ENCODE measurements at places on chromosomes 7 and 10.

DNA sequence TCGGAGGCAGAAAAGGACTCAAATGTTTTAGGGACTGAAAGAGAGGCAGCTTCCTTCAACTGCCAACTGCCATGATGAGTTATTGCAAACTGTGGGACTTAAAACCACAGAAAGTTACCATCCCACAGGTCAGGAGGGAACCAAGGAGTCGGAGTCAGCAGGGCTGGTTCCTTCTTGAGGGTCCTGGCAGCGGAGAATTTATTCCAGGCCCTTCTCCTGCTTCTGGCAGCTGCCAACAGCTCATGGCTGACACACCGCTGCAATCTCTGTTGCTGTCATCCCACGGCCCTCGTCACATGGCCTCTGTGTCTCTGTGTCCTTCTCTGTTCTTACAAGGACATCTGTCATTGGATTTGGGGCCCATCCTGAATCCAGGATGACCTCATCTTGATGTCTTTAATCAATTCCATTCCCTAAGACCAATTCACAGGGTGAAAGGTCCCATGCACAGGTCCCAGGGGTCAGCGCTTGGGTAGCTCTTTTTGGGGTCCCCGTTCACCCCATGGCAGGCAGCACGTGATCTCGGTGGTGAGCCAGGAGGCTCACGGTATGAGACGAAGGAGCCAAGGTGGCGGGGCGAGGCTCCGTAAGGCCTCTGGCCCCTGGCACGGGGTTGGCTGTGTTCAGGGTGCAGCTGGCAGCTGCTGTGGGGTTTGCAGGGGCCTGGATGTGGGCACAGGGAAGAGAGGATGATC, 27.4 kb upstream of the PSMG3 start:
- no peak for DNase-seq

- DNase-seq = no peak
These were observed 1.3 kb upstream of the GET4 start for GRCh38 chr7:875051-875450.

DNA sequence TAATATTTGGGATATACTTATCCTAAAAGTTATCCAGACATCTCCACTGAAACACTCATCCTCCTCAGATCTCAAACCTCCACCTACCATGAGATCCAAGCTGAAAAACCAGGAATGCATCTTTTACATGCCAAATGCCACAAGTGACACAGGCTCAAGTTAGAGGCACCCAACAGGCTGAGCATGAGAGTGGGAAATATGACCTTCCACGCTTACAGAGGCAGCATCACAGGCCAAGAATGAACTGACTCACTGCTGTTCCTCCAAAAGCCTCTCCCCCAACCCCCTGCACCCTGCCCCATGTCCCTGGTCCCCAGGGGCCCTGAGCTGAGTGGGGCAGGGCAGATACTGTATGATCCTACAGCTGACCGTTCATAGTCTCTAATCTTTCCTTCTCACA, 4.8 kb upstream of the MTPAP start:
- DNase-seq = no peak

- DNase-seq = no peak
These were observed 78.1 kb downstream of the FZD1 start for GRCh38 chr7:91342346-91342745.

GRCh38 chr10:30862486-30862885, 169.2 kb downstream of the ZNF438 start:
- DNase-seq = no peak

DNA sequence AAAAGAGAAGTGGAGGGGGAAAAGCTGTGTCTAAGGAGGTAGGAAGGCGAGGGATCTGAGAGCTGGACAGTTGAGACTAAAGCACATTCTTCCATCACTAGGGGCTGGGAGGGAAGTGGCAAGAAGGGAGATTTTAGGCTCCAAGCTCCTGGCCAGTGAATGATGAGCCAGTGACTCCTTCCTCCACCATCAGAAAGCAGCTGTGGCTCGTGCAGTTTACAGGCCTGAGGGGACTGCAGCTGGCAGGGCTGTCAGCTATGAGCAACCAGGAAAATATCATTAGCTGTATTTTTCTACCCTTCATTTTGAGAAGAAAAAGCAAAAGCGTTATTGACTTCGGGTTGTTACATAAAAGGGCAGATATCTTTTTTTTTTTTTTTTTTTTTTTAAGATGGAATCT, 60.7 kb downstream of the GPAM start:
- DNase-seq = no peak

- DNase-seq = no peak
These were observed 204.1 kb downstream of the TRIL start for GRCh38 chr7:28754027-28754426.

DNA sequence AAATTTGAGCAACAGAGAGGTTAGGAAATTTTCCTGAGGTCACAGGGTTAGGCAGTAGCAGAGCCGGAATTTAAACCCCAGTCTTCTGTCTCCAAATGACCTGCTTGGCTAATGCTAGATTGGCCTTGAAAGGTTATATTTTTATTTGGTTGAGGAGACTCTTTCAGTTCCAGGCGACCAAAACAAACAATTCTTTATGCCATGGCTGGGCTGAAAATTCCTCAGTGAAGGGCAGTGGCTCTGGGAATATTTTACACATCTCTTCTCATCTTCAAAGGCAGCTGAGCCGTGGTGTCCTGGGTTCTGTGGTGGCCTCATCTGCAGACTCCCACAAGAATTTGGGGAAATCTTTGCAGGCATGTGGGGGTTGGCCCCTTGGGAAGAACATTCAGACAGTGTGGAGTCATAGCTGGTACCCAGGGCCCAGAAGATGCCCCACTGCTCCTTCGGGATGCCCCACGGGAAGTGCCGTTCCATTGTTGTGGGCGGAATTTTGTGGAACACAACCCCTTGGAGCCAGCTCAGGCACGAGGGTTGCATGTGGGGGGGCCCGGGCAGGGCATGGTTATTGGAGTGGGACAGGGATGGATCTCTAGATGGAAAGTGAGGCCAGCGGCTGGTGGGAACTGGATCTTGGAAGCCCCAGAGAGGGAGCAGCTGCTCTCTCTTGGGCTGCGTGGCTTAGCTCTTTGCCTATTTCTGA, 33.2 kb downstream of the RPS24 start:
- DNase-seq = no peak
